ENCODE measurements at places on chromosomes 1 and 21.

- no peak for DNase-seq
Measured at GRCh38 chr21:26946744-26947446, 20.0 kb downstream of the ADAMTS5 start.

DNA sequence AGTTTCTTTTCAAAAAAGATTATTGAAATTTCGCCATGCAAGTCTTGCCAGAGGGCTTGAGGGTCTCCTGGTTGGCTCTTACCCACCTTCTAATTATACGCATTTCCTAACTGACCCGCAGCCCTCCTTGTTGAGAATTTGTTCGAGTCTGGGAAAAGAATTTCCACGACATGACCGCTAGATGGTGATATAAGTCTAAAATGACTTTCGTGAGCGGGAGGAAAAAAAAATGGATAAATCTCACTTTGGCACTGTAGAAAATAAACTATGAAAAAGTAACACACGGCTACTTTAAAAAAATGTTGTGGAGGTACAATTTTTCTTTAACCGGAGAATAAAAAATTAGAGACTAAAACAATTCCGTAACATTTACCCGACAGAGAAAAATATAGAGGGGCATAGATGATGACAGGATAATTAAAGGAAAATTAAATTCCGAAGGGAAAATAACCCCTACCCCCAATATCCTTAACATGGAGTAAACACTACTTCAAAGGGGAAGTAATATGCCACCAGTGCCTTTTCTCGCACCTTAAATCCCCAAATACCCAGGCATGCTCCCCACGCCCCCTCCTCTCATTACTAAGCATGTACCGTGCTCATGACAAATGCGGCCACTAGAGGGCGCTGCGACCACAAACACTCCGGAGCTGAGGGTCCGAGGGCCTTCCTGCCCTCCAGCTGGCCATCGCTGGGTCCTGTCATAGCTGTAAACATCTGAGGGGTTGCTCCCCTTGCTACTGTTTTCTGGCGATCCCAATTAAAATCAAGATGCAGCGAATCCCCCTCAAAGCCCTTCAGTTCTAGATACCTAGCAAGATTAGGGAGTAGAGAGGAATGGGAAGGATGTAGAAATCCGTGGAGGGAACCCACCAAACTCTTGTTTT, 266.9 kb downstream of the ASTN1 start:
- peak; percentile 4 for DNase-seq

- peak; percentile 53 for DNase-seq
Measured at GRCh38 chr1:174114788-174115448, 44.4 kb upstream of the RABGAP1L start.

DNA sequence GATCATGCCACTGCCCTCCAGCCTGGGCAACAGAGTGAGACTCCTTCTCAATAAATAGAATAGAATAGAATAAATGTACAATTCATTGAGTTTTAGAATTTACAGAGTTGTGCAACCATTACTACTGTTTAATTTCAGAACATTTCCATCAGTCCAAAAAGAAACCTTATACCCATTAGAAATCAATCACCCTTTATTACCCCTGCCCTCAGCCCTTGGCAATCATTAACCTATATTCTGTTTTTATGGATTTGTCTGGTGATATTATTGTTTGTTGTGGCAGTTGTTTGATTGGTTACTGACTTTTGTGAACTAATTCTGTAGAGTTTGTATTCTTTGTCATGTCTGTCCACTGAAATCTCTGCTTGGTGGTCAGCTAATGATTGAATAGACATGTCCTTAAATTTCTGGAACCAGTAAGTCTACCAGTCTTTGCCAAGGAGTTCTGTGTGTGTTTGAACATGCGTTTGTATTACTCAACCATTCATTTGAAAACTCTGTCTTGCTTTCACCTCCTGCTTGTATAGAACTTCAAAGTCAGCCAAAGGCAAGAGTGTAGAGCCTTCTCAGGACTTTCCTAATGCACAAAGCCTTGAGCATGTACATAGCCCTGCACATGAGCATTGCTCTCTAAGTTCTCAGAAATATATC, 208.8 kb downstream of the GPR52 start:
- DNase-seq: no peak

- no peak for DNase-seq
Measured at GRCh38 chr1:37309574-37309973, 164.8 kb upstream of the ZC3H12A start.

DNA sequence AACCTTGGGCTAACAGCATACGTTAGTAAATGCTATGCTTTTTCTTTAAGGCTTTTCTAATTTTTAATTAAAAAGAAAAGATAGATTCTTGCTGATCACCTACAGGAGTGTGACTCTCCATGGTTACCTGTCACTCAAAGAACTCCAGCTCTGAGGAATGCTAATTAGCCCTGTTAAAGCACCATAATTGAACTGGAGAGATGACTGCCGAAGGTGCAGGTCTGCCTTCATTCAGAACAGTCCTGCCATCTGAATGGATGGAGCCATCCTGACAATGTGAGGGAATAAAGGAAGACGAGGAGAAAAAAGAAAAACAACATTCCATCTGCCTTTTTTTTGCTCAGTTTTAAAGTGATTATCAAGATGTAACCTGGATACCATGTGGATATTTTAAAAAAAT, 94.6 kb downstream of the ATP6V1G3 start:
- no peak for DNase-seq

DNA sequence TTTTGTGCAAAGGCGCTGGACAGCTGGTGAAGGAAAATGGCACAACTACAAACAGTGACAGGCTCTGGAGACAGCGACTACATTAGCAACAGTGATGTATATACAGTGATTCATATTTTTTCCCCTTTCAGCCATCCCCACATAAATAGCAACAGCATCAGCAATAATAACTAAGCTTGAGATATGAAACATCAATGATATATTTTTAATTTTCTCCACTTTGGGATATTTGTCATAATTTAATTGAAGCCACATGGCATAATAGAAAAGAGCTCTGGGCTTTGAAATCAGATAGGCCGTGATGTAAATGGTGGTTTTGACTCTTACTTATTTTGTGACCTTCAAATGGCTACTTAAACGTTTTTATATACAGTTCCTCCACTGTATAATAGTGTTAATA, 764.3 kb upstream of the PRMT6 start:
- DNase-seq: no peak

GRCh38 chr1:18578271-18578670, 52.4 kb upstream of the PAX7 start:
- DNase-seq: no peak

GRCh38 chr1:24154215-24154614, 11.3 kb upstream of the IL22RA1 start:
- DNase-seq: no peak

DNA sequence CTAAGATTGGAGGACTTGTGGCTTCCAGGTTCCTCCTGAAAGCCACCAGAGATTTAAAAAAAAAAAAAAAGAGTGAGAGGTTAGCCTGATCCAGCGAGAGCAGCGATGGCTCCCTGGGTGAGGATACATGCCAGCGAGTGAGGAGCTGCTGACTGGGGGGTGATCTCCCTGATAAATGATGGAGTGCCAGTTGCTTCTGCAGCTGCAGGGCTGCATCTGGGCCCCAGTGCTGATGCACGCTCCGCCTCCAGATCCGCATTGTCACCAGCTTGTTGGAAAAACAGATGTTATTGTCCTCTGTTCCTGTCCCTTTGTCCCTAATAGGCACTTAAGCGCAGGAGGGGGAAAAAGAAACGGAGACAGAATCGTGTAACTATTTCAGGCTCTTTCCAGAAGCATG, 28.6 kb downstream of the UBIAD1 start:
- no peak for DNase-seq

GRCh38 chr1:12745992-12746323, at the start of gene CFAP107:
CFAP107 (plus strand) TSS chr1:12746200; CDS start chr1:12746431, 231 bp downstream.
- DNase-seq: no peak

DNA sequence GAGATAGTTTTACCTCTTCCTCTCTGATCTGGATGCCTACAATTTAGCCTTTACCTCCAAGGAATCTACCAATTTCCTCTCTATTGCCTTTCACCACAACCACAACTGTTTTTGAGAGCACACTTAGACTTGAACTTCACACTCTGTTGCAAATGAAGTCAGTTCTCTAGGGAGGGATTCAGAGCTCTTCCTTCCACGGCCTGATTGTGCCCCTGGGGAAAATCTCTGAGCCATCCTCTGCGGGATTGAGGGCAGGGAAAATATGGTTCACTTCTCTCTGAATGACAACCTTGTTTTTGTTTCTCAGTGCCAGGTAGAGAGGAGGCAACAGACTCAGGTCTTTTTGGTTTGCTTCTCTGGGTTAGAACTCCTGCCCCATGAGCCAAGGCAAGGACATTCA, 35.4 kb upstream of the BCL10 start:
- no peak for DNase-seq

GRCh38 chr1:94955767-94956632, 29.1 kb upstream of the CNN3 start:
- no peak for DNase-seq

DNA sequence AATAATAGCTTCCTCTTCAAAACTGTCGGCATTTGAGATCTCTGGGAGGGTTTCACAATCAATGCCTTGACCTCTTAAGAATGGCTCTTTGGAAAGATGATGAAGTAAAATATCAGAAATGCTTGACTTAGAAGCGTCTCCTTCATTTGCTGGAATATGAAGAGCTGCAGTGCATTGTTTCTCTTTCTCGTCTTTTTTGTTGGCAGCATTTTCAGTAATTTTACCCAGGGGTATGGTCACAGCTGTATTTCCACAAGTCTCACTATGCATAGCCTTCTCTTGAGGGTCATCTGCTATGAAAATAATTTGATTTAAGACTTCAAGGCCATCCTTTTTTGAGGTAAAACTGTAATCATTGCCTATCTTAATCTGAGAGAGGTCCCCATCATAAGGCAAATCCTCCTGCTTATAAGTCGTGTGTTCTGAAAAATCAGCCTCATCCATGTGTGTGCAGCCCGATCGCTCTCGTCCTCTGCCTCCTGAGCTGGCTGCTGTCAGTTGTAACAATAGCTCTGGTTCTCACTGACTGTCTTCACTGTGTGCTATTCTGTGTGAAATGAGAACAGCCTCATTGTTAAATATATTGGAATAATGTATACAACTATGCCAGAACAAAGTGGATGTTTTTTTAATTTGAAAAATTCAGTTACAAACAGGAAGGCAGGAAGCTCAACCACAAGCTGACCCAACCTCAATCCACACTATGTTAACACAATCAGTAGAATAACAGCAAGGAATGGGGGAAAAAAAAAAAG, 4.5 kb downstream of the AKNAD1 start:
- no peak for DNase-seq

DNA sequence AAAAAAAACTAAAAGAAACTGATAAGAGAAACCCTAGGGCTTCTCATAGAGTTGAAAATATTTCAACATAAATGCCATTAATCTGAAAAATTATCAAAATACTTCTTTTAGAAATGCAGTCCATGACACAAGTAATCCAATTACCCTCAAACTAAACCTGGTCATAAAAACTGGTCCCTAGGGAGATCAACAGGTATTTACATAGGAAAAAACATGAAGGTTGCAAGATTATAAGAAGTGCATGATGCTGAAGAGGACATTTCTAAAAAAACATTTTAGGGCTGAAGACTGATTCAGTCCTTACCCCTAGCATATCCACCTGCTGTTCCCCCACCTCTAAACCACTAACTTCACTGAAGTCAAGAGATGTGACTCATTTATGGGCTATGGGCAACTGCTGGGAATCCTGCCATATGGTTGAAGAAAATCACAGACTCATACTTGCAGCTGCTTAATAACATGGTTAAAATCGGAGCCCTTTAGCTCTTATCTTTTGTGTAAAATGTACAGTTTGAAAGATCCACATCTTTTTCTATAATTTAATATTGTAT, 131.0 kb upstream of the RUNX1 start:
- DNase-seq: no peak

DNA sequence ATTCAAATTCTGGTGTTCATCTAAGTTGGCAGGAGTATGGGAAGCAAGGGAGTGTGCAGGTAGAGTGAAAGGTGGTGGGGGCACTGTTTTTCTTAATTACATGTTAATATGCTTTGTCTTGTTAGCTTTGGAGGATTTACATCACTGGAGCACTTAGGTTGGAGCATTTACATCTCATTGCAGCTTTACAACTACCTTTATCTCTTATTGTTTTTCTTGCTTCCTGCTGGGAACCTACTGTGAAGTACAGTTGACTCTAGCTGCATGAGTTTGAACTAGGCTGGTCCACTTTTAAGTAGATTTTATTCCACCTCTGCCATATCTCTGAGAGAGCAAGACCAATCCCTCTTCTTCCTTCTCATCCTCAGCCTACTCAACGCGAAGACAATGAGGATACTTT, 554.8 kb upstream of the B3GALT2 start:
- DNase-seq: no peak

GRCh38 chr1:10651793-10652192, 144.7 kb downstream of the CASZ1 start:
- DNase-seq: no peak

DNA sequence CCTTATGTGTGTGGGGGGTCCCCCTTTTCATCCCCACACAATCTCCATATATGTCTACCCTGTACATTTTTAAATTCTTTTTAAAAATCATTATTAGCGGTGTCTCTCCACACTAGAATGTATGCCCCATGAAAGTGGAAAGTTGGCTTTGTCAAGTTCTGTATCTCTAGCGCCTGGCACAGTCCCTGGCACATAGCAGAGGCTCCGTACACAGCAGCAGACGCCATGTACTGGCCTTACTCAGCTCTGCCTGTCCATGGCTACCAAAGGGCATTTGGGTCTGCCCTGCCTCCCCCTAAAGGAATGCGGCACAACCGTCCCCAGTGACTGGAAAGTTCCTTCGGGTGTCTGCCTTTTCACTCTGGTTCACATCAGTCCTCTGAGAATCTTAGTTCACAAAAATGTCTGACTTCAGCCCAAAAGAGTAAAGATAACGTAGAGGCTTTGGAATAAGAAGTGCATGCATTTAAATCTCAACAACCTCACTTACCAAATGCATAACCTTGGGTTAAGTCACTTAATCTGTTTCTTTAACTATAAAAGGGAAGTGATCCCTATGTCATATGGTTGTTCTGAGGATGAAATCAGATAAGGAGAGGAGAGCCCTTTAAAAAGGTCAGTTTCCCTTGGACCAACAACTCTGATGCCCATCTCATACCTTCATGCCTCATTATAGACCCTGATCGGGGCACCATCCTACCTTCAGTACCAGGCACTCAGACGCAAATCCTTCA, 61.1 kb downstream of the CD46 start:
- DNase-seq: no peak

DNA sequence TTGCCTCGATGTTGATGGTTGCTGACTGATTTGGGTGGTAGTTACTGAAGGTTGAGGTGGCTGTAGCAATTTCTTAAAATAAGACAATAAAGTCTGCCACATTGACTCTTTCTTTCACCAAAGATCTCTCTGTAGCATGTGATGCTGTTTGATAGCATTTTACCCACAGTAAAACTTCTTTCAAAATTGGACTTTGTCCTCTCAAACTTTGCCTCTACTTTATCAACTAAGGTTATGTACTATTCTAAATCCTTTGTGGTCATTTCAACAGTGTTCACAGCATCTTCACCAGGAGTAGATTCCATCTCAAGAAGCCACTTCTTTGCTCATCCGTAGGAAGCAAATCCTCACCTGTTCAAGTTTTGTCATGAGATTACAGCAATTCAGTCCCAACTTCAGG, 93.2 kb downstream of the PHTF1 start:
- no peak for DNase-seq

GRCh38 chr1:209613400-209614150, 30.1 kb downstream of the CAMK1G start:
- DNase-seq: no peak

Measured in CD4-positive, alpha-beta T cell treated with Interleukin-17A for 1 hour (primary cell).